ENCODE measurements at places on chromosomes 12 and 14.

DNA sequence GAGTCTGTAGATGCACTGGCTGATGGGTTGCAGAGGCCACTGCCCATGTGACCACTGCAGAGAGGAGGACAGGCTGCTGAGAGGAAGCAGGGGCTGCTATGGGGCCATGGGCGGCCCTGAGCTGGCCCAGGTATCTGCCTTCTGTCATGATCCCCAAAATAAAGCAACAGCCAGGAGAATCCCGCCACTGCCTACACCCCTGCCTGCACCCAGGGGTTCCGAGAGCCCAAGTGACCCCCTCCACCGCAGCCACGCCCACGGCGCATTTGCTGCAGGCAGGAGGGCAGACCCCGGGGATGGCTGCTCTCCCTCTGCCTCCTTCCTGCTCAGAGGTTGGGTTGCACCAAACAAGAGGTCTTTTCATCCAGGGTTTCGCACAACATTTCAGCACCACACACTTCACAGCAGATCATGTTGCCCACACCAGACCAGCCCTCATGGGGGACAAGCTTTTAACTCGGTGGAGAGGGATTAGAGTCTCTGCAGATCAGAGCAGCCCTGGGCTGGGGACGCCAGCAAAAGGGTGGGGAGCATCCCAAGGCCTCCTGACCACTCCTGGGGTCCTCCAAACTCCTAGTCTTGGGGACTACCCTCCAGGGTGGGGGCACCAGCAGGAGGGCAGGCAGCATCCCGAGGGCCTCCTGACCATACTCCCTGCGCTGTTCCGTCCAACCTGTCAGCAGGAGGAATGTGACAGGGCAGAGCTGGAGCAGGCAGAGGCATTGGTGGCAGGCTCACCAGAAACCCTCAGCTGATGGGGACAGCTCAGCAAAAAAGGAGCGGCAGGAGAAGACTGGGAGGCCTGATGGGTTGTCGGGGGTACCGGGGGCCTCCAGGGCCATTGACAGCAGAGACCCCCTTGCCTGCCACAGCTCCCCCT is 14.1 kb downstream of the CCDC85C start:
- DNase-seq, result no peak

- DNase-seq, result no peak
These were observed 115.9 kb downstream of the UNC79 start for GRCh38 chr14:93546642-93547041.

GRCh38 chr12:48688836-48689235 is 6.8 kb upstream of the KANSL2 start:
- DNase-seq, result no peak

DNA sequence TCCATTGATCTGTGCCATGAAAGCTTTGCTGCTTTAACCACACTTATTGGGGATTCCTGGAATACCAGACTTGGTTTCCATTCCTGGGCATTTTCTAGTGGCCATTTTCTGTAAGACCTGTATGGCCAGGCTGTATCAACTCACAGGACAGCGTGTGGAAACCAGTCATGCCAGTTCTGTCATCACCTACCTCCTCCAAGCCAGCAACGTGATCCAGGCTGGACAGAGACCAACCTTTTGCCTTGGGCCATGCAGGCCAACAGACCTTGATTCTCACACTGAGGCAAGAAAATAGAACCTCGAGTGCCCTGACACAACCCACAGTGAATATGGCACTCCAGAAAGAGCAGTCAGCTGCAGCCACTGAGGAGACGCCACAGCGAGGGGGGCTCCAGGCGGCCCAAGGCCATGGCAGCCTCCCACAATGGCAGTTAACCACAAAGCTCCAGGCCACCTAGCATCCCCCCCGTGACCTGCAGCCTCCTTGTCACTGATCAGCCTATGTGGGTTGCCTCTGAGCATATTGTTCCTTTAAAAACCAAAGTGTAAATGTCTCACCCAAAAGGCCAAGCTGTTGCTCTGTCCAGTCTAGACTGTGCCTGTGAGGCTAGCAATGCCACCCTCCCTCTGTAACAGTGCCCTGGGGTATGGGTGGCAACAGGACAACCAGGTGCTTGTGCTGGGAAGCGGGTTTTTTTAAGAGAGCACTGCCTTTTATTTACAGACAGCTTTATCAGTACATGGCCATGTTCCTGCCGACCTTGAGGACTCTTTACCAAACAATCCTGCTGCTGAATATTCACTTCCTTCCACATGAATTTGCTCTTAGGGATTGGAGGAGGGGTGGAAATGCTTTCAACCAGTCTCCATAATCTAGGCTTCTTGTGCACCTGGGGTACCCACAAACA is 168.7 kb upstream of the HIF1A start:
- DNase-seq, result no peak

DNA sequence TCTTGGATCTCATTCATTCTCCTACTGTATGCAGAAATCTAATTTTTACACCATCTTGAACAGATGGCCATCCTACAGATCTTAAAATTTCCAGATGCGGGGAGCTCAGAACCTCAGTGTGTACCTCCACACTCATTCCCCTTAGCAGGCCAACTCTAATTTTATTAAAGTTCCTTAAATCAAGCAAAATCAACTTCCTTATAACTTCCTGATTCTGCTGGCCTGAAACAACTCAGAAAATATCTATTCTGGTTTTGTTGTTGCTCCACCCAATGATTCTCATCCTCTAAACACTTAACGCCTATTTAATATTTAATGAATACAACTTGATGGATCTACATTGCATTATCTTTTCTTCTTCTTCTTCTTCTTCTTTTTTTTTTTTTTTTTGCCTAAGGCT is 3.1 kb downstream of the EMP1 start:
- DNase-seq, result no peak

GRCh38 chr14:92877757-92878431 is 45.1 kb upstream of the CHGA start:
- no peak for DNase-seq

DNA sequence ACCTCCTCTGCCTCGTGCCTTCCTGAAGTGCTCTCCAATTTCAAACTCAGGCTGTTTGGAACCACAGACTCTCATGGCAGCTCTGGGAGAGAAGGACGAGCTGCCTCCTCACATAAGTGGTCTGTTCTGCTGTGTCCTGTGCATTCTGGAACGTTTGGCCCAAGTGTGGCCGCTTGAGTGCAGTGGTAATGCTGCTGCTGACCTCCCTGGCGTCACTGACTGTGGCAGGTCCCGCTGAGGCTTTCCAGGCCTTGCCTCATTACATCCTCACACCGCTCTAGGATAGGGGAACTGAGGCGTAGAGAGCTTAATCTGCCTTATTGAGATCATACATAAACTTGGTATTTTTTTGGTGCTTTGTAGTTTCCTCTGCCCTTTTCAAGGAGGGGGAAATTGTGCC is 14.2 kb downstream of the CCDC92 start:
- no peak for DNase-seq

DNA sequence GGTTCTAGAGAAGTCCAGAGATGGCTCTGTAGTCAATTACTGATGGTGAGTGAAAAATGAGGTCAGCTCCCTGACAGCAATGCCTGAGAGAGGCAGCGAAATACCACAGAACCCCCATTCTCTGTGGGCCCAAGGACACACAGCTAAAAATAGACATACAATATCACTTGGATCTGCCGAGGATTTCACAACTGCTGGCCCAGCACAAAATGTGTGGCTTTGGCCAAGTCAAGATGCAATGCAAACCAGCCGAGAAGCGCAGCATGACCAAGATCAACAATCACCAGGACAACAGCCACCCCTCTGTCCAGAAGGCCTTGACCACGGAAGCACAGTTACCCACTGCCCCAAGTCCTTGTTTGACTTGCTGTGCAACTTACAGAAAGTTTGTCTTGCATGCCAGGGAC is 52.2 kb downstream of the CKAP4 start:
- DNase-seq, result peak; percentile 43

GRCh38 chr14:71467361-71467811 is 464.8 kb upstream of the RGS6 start:
- no peak for DNase-seq

- DNase-seq, result no peak
These were observed 462.8 kb downstream of the GXYLT1 start for GRCh38 chr12:41681898-41682297.

GRCh38 chr12:95169368-95169767 is 47.9 kb downstream of the FGD6 start:
- peak; percentile 72 for DNase-seq

GRCh38 chr12:94721173-94721572 is 70.8 kb upstream of the TMCC3 start:
- no peak for DNase-seq

DNA sequence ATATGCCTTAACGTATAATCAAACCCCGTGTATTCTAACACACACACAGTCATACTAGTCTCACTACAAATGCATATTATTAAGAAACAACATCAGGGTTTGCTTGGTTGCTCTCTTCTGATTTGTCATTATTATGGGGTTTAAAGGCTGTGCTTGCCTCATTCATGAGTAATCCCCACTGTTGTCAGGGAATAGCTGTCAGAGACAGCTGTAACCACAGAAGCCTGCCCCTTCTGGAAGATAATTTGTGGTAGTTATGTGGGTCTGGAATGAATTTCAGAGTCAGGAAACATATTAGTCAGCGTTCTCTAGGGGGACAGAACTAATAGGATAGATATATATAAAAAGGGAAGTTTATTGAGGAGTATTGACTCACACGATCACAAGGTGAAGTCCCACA is 456.9 kb upstream of the TMEM132C start:
- DNase-seq, result peak; percentile 99

DNA sequence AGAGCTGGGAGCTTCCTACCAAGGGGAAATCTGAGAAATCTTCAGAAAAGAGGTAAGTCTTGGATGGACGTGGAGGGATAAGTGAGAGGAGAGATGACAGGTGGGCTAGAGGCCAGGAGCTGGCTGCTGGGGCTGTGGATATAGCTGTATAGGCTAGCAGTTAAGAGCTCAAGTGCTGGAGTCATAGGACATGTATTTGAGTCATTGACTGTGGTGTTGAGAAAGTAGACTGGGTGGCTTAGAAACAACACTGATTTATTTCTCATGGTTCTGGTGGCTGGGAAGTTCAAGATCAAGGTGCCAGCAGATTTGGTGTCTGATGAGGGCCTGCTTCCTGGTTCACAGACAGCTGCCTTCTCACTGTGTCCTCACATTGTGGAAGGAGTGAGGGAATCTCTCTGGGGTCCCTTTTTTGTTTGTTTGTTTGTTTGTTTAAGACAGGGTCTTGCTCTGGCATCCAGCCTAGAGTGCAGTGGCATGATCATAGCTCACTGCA is 151.1 kb upstream of the FUT8 start:
- DNase-seq, result no peak

DNA sequence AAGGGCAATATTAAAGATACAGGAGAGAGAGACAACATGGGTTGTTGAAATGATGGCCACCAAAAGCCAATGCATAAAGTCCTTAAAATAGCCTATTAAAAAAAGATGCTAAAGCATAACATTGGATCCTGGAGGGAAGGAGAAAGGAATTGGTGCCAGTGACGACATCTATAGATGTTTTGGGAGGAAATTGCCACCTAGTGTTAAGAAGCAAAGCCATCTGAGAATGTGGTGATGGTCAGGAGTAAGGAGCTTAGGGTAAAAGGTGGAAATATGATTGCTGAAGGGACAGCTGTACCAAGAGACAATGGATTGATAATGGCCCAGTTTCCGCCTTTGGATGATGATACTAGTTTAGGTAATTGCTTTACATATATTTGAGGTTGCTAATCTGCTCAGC is 85.1 kb downstream of the TMEM30B start:
- no peak for DNase-seq

DNA sequence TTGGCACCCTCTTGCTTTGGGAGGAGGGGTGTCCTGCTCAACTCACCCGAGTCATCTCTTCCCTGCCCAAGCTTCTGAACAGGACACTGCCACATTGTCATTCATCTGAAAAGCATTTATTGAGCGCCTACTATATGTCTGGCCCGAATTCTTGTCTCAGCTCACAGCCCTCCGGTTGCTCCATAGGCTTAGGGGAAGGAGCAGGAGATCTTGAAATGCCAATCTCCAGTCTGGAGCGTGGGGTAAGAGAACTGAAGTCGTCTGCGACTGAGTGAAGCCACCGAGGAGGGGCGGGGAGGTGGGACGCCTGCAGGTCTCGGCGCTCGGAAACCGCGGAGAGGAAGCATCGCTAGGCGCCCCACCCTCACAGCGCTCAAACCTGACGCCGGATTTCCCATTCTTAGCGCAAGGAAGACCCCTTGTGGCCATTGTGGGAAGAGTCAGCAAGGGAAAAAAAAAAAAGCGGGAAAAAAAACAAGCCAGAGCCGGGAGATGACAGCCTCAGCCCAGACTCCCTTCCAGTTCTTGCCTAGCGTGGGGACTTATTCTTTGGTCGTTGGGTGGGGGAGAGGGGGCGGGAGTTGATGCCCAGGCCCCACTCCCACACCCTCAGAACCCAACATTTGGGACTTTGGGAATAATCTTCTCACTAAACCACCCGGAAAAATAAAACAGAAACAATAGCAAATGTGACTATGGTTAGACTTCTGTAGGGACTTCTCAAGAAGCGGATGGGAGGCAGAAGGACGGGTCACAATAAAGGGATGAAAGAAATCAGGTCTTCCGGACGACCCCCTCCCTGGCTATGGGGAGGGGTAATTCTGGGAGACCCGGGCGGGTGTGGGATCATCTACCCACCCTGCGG is 28.2 kb upstream of the SMUG1 start:
- DNase-seq, result no peak

DNA sequence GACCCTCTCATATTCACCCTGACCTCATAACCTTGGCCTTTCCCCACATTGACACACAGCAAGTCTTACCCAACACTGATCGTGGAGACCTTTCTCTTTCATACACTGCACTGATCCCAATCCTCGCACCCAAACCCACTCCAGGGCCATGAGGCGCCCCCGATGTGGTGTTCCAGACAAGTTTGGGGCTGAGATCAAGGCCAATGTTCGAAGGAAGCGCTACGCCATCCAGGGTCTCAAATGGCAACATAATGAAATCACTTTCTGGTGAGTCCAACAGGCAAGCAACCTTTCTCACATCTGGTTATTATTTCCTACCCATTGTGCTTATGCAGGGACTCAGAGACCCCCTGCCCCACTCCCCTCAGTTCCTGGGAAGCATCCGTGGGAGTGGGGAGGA is 5.4 kb downstream of the MMP14 start:
- no peak for DNase-seq

DNA sequence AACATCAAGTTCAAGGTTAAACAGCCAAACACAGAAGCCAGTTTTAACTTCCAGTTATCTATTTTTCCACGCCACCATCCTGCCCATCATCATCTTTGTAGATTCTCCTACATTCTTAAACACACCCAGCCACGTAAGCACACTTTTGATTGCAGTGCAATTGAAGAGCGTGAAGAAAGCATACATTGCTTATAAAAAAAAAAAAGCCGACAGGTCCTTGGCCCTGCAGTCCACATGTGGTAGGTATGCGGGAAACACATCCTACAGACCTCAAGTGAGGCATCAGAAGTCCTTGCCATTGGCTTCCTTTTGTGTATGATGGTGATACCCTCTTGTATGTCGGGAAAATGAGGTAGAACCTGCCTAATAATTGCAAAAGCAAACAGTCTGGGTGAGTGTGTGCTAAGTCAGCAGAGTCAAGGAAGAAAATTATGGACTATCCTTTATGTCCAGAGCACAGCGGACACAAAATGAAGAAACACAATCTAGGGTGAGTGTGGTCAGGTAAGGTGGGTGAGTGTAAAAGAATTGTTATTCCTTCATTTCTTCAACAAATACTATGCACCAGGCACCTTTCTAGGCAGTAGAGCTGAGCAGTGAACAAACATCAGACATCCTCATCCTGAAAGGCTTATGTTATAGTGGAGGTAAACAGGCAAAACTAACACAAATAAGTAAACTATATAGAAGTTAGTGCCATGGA is 51.5 kb downstream of the EID3 start:
- no peak for DNase-seq
